ENCODE measurements at places on chromosomes 4 and X.
A peak's percentile ranks its signal among the peaks of the same experiment; 100 is the strongest.

DNA sequence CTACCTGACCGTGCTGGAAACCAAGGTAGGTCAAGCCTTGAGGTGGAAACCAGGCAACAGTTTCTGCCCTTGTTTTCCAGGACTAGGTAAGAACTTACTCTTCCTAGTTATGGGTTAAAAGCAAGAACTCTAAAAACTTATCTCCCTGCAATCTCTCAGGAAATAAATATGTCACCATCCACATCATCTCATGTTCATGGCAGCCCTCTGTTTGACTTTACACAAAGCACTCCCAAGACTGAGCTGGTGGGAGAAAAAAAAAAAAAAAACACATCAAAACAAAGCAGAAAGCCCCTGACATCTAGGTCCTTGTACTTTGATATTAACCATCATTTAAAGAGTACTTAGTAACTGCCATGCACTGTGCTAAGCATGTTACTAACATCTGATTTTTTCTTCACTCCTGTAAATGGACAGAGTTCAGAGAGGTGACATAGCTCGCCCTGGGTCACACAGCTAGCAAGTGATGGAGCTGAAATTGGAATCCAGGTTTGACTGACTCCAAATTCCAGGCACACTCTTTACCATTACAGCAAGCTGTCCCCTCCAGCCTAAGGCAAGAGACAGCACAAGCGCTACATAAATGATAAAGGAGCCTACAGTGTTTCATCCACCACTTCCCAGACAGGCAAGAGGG lies 102.8 kb upstream of the NOCT start:
- no peak for DNase-seq

DNA sequence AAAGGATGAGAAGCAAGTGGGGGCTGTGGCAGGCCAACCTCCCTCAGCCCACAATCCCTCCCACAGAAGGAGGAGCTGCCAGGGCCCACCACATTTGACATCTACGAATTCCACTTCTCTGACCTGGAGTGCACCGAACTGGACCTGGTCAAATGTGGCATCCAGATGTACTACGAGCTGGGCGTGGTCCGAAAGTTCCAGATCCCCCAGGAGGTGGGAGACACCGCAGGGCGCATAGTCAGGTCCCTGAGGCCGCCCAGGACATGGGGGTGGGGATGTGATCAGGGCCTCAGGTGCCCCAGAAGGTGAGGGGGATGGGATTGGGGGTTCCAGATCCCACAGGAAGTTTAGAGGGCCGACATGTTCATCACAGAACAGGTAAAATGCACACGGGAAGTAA lies 13.7 kb downstream of the ATP5ME start:
- no peak for DNase-seq

GRCh38 chr4:103422467-103423219 lies 224.5 kb upstream of the CENPE start:
- DNase-seq = no peak

GRCh38 chr4:138967313-138967712 lies 48.3 kb upstream of the NOCT start:
- DNase-seq = no peak

DNA sequence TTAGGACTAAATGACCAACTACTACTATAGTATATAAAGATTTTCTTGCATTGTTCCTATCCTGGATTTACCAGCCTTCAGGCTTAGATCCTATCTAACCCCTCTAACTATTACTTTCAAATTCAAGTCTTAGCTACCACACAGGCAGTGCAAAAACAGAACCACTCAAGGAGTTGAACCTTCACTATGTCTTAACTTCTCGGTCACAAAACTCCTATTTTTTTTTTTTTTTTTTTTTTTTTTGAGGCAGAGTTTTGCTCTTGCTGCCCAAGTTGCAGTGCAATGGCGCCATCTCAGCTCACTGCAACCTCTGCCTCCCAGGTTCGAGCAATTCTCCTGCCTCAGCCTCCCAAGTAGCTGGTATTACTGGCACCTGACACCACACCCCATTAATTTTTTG lies 6.3 kb upstream of the FAM200B start:
- no peak for DNase-seq

DNA sequence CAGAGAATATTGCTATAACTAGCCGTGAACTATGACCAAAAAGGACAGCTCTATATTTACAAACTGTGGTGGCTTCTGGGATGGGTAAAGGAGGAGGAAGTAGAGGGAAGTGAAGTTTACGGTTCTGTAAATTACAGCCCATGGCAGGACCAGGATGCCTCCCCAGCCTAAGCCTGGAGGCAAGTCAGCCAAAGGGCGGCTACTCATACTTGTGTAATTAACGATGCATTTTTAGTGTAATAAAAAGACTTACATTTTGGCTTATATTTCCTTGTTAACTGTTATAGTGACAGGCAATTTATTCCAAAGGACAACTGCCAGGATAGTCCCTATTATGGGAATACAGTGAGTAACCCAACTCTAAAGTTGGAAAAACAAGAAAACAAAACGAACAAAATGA lies 139.9 kb upstream of the OTUD4 start:
- peak; percentile 62 for DNase-seq

DNA sequence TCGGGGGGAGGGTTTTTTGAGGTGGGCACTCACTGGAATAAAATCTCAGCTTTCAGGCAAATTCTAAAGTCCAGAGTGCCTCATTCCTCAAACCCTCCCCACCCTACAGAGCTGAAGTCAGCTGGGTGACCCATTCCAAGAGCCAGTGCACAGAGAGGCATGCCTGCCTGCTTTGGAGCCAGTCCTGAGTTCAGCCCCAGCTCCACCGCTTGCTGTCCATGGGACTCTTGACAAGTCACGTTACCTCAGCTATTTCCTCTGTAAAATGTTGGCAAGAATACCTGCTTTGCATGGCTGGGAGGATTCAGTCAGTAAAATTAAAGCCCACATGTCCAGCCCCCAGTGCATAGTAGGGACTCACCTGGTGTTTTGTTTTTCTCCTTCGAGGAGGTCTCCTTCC lies 125.9 kb upstream of the PJA1 start:
- no peak for DNase-seq

DNA sequence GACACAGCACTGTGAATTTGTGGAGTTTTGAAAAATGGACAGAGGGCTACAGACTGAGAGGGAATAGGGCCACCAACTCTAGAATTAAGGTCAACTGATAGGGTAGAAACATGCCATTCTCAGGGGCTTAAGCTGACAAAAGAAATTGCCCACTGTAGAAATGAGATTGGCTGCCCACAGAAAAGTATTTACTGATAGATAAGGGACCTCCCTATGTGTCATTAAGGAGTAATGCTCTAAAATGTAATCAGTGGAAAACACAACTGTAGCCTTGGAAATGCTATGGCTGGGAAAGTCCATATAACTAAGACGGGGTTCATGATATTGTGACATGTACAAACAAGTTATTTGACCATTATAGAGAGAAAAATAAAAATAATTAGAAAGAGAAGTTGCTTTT lies 4.6 kb downstream of the RTL9 start:
- DNase-seq = no peak

GRCh38 chrX:77446029-77446585 lies 1.1 kb upstream of the FGF16 start:
- no peak for DNase-seq

Measured in renal pelvis (tissue), 12 donors.